ENCODE measurements at places on chromosomes 2 and 18.
A peak's percentile ranks its signal among the peaks of the same experiment; 100 is the strongest.

DNA sequence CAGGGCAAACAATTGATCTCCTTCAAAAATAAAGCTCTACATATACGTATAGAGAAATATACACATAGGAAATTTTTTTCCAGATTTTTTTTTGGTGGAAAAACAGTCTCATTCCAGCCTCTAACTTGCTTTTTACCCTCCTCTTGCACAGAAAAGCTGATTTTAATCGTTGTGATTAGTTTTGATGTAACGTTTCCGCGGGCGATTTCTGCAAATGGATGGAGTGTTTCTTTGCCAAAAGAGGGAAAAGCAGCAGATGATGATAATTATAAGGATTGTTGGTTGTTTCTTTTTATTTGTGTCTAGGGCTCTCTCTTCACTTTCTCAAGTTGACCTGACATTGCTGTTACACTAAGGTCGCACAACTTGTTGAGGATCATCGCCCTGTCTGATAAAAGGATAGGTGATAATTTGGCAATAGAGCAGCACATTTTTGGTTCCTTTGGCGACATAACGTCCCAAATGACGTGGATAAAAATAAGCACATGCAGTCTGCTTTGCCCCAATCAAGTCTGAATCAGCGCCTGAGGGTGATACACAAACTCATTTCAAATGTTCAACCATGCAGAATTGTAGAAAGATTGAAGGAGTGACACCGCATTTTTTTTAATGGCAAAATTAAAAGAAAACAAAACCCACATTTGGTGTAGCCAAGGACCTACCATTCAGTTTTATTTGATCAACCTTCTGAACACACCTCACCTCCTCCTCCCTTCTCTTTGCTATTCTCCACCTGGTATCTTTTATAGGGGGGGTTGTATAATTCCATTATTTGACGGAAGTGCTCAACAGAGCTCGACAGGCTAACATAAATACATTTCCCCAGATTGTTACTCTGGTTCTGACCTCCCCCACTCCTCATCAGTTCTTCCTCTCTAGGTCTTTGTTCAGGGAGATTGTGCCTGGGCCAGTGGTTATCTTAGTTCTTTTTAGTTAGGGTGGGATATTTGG lies 109.6 kb upstream of the KCTD1 start:
- DNase-seq, result no peak

- DNase-seq, result no peak
These were observed 26.4 kb downstream of the MYOM1 start for GRCh38 chr18:3193331-3193730.

GRCh38 chr2:129740504-129740903 lies 239.0 kb upstream of the RAB6C start:
- no peak for DNase-seq

DNA sequence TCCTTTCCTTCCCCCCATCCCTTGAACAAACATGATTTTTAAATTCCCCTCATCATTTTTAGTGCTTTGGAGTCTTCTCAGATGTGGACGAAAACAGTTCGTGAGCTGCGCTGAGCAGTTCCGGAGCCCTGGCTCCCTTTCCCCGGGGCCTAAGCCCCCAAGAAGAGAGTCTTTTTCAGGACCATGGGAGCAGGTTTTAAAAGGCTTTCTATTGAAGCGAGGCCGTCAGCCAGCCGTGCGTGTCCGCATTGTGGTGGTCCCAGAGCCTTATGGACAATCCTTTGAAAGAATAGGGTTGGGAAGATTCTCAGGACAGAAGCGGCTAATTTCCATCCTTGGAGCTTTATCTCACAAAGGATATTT lies 290.7 kb downstream of the SOX11 start:
- no peak for DNase-seq

DNA sequence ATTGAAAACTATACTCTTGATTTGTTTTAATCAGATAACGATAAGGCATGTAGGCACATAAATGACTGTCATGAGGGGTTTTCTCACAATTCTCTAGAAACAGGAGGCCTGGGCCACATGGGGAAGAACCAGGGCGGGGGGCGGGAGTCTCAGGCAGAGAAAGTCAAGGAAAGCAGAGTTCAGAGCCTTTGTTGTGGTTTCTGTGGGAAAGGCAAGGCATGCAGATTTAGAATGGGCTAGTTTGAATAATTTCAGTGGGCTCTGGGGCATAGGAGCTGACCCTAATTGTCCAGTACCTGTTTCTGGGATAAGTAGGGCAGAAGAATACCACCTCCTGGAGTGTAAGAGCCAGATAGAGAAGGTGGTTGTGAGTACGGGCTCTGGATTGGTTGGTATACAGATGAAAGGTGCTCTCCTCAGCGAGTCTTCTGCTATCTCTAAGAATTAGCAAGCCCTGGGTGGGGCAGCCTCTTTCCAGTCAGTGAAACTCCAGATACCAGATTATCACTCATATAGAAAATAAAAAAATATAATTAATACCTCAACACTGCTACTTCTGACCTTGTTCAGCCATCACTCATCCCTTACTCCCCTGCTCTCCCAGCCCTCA lies 41.5 kb upstream of the CYRIA start:
- DNase-seq, result no peak

DNA sequence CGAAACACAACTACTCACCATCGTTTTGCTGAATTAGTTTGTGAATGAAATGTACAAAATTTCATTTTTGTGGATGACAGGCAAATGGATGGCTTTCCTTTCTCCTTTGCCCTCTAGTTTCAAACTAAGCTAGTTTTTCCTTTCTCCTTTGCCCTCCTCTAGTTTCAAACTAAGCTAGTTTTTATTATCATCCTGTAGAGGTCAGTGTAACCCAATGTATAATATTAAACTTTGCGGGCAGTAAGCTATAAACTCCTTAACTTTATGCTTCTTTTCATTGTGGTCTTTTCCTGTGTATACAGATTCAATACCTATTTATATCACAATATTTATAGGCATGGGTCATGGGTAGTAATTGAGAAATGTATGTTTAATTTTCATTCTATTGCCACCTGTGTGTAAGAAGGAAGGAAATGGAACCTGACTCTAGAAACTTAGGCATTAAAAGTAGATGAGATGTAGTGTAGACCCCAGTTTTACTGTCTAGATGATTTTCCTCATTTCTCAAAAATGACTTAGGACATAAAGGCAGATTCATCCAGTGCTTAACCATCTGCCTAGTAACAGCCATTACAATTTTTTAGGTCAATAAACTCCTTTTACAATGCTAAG lies 58.1 kb downstream of the MAP3K19 start:
- DNase-seq, result peak; percentile 37

DNA sequence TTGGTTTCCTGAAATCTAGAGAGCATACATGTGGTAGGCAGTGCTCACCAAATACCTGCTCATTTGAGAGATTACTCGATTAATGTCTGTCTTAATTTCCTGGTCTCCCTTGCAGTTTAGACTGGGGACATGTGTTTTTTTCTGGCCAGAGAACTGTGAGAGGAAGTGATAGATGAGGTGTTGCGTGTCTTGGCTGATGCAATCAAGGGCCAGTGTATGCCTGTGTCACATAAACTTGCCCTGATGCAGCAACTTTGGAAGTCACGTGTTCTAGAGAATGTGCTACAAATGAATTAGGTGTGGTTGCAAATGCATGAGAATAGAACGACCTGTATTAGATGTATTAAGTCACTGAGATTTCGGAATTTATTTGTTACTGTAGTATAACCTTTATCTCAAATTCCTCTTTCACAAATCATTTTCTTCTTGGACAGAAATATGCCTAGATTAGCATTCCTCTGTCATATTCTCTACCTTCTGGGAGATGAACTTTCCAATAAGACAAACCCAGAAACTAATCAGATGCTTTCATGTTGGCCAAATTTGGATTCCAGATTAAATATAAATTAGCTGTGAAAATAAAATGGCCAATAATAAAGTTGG lies 9.9 kb upstream of the IL1A start:
- no peak for DNase-seq

- DNase-seq, result no peak
These were observed 151.6 kb upstream of the HDAC4 start for GRCh38 chr2:239552213-239552926.

- DNase-seq, result no peak
These were observed 842.4 kb downstream of the TDRD15 start for GRCh38 chr2:21966139-21966538.

DNA sequence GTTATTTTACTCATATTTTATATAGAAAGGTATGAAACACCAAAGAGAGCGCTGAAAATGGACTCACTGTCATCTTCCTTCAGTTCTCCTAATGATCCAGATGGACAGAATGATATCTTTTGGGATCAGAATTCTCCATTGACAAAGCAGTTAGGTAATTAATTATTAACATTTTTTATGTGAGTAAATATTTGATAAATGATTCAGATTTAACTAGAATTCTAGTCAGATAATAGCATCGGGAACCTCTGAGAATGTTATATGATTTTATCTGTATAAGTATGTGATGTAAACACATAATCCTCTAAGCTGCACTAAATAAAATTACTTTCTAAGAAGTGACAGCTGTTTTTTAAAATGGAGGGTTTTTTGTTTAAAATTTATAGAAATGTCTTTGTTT lies 2.0 kb downstream of the ETAA1 start:
- no peak for DNase-seq

- DNase-seq, result no peak
These were observed 34.7 kb upstream of the FAM124B start for GRCh38 chr2:224436634-224437033.

- no peak for DNase-seq
These were observed 72.7 kb downstream of the TWIST2 start for GRCh38 chr2:238920601-238921001.

DNA sequence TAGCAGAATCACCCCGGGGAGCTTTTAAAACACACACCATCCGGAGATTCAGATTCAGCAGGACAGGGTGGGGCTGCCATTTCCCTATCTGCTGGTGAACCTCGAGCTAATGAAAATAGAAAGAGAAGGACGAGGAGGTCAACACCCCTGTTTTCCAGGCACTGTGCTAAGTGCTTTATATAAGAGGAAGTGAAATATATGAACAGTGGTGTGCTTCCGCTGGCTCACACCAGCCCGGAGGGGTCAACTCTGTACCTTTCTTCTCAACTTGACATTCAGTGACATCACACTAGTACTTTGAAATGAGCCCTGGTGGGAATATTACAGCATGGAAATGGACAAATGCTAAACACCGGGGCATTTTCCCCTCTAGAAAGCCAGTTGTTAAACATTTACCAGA lies 108.3 kb upstream of the LTBP1 start:
- DNase-seq, result no peak

GRCh38 chr18:1751249-1751648 lies 820.1 kb downstream of the METTL4 start:
- no peak for DNase-seq

- no peak for DNase-seq
These were observed 194.8 kb downstream of the NDUFA10 start for GRCh38 chr2:239830121-239831000.

- peak; percentile 93 for DNase-seq
These were observed 47.5 kb downstream of the ZFP36L2 start for GRCh38 chr2:43178602-43179542.

- no peak for DNase-seq
These were observed 1258.0 kb upstream of the ZEB2 start for GRCh38 chr2:145777914-145778313.

DNA sequence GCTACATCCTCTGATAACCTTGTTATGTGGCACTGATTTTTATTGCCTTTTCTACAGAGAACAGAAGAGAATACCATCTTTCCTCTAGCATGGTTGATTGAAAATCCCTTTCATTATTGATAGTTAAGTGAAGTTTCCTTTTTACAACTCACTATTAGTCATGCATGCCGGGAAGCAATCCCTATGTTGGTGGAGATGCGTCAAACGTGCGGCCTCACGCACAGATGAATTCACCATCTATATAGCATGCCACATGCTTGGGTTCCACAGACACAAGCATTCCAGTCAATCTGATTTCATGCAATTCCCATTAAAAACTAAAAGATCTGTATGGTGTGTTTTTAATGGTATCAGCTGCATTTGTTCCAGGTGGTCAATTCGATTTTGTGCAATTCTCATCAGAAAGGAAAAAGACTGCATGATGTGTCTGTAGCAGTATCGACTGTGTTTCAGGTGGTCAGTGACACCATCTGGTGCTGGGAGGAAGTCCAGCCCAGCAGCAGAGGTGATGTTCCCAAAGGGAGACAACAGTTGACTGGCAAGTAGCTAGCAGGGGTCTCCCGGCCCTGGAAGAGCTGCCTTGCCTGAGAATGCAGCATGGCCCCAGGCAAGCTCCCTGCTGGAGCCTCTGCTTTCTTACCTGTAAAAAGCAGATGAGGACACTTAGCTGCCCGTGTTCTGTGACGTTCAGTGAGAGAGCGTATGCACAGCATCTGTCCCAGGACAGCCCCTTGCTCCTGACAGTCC lies 151.3 kb upstream of the NCK2 start:
- DNase-seq, result no peak

DNA sequence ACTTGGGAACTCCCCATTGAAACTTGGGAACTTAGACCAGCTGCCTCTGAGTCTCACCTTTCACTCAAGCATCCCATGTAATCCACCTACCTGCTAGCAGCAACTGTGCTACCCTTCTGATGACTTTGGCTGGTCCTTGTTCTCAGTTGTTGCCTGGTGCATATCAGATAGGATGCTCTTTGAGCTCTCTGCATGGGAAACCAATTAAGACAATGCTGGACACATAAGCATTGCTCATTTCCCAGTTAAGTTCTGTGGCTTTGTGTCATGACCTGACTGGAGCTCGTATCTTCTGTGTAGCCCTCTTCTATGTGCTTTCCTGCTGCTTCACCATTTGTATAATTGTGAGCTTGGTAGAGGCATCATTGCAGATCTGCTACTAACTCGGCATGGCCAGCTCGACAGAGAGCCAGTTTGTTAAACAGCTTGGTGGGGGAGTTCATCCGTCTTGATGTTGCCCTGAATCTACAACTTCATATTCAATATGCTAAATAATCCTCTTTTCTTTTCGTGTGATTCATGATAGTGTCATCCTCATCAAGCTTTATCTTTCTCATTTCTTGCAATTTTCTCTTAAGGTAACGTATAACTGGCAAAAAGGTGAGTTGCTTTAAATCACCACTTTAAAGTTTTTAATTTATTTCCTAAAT lies 447.5 kb upstream of the SLC14A2 start:
- no peak for DNase-seq

DNA sequence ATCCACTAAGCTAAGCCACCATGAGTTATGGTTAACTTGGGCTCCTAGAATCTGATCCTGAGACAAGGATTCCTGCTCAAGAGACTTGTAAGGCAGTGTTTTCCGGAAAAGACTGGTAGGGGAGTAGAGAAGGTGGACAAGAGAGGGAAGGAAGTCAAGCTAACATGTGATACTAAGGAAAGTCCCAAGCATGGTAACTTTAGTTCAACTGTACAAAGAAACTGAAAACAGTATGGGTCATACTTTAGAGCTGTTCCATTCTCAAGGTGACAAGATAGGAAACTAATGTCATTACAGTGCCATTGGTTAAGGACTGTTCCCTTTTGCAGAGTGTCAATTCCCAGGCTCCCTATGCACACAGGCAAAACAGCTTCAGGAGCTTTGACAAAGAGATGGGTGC lies 5.8 kb downstream of the MYO5B start:
- DNase-seq, result no peak

All from HTR-8/SVneo (cell line).